ENCODE measurements at places on chromosomes 13 and 19.
A peak's percentile ranks its signal among the peaks of the same experiment; 100 is the strongest.

- no peak for DNase-seq
These were observed 3.0 kb upstream of the NCCRP1 start for GRCh38 chr19:39193803-39194202.

- DNase-seq, result no peak
These were observed 51.1 kb downstream of the GGACT start for GRCh38 chr13:100537486-100537885.

GRCh38 chr13:113952983-113953520 is 20.8 kb downstream of the C13orf46 start:
- DNase-seq, result no peak

DNA sequence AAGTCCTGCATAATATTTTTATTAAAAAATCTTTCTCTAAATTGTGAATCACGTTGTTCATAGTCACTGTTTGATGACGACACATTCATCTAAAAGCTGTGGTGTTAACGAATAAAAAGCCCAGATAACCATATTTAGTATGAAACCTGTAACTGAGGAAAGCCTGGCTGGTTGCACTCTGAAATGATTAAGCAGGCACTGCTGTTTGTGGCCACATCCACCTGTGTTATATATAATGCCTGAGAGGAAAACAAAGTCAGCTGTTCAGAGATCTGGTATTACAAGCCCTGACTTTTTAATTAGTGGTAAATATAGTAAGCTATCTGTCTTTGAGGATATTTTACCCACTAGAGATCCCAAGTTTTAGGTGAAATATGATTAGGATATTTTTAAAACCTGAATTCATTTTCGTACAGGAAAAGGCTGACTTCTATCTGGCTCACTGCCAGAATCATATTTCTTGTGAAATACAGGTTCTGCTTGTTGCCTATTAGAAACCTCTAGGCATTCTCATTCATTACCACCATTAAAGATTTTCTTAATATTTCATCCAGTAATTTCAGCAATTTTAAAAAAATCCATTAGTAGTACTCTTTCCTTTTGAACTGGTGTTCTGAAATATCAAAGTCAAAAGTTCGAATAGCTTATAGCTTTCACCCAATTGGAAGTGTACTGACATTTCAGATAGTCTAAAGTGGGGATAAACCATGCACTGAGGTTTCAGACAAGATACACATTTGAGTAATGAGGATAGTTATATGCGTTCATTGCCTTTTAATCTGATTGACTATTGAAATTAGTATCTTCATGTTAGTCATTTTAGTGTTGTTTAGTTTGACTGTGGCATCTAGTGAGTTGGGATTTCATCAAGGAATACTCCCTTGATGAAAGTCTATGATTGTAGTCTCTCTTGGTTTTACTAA is 79.7 kb downstream of the LMO7 start:
- no peak for DNase-seq

DNA sequence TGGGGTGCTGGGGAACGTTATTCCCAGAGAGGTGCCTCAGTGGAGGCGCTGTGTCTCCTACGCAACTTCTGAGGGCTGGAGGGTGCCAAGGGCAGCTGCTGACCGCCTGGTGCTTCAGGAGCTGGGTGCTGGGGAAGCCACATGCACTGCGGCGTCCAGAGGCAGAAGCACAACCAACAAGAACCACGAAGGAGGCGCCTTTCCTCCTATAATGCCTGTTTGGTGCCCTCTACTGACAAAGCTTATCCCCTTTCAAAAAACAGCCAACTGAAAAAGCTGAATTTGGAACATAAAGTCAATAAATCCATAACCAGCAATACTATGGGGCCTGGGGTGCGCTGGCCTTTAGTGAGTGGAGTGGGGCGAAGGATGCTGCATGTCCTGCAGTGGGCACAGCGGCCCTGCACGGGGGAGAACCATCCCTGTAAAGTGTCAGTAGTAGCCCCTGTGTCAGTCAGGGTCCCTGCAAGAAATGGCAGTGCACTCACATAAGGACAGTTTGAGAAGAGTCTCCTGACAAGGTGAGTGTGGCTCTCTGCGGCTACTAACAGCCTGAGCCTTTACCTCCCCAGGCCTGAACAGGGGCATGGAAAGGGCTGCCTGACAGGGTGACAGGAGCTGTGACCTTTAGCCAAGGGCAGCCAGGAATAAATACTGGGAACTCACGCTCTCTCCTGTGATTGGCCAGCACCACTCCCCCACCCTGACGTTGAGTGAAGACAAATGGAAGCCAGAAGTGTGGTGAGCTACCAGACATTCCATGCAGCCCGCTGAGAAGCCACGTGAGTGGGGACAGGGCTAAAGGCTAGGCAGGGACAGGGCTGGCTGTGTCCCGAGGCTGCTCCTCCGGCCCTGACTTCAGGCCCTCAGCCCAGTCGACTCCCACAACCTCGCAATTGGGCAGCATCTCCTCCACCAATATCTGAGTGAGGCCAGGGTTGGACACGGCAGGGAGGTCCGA is 4.5 kb upstream of the B3GNT8 start:
- peak; percentile 39 for DNase-seq

GRCh38 chr19:46616631-46617322 is 8.1 kb downstream of the PTGIR start:
- no peak for DNase-seq

- DNase-seq, result no peak
These were observed 17.9 kb upstream of the EPHX3 start for GRCh38 chr19:15249972-15250639.

- no peak for DNase-seq
These were observed 3.3 kb downstream of the ALOX5AP start for GRCh38 chr13:30738526-30739236.

DNA sequence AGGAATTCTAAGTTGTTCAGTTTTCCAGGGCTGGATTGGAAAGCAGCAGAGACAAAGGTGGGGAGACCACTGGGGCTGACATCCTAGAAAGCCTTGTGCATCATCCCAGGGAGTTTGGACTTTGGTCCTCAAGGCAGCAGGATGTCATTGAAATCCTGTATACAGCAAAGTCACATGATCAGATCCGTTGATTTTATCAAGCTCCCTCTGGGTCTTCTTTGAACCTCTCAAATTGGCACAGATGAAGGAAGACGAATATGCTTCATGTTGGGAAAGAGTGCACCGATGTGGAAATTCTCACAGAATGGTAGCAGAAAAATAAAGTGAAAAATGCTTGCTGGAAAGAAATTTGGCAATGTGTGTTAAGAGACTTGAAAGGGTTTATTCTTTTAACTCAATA is 149.8 kb upstream of the TMTC4 start:
- DNase-seq, result no peak

DNA sequence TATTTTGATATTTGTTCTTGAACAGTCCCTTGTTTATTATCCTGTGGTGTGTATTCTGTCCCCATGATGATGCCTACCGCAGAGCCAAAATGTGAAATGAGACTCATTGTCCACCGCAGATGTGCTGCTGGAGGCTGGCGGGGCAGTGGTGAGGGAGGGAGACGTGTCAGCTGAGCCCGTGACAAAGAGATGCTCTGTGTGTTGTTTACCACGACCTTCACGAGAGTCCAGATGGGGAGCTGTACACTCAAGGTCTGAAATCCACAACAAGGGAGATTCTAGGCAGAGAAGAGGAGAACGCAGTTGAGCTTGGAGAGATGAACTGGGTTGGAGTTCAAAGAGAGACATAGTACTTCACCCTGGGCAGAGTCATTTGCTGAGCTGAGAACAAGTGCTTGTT is 20.8 kb upstream of the AMER2 start:
- DNase-seq, result no peak

DNA sequence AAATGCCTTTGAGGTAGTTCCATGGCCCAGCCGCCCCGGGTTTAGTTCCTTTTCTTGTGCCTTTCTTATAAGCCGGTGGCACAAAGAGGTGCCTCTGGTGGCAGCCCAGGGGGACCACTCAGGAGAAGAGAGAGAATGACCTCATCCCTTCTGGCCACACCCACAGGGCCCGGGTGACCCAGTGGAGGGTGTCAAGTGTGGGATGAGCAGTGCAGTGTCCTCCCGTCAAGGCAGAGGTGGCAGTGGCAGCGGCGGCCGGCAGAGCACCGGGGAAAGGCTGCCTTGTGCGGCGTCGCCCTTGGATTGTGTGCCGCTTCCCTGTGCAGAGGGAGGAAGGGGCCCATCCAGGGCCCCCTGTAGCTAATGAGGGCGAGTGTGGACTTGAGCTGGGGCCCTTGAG is 47.9 kb downstream of the KDM4B start:
- no peak for DNase-seq

DNA sequence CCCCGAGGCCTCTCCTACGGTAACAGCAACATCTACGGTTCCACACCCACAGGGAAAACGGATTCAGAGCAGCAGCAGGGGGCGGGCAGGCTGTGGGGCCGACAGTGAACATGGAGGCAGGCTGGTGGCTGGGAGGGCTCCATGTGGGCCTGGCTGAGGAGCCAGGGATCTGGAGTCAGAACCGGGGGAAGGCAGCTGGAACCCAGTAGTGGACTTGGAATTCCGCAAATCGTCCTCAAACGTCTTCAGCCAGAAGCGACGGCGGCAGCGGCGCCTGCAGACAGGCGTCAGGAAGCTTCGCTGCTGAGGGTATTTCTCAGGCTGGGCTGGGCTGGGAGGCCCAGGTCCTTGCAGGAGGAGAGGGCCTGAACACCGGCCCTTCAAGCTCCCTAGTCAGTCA is 1.8 kb downstream of the TMEM86B start:
- no peak for DNase-seq

DNA sequence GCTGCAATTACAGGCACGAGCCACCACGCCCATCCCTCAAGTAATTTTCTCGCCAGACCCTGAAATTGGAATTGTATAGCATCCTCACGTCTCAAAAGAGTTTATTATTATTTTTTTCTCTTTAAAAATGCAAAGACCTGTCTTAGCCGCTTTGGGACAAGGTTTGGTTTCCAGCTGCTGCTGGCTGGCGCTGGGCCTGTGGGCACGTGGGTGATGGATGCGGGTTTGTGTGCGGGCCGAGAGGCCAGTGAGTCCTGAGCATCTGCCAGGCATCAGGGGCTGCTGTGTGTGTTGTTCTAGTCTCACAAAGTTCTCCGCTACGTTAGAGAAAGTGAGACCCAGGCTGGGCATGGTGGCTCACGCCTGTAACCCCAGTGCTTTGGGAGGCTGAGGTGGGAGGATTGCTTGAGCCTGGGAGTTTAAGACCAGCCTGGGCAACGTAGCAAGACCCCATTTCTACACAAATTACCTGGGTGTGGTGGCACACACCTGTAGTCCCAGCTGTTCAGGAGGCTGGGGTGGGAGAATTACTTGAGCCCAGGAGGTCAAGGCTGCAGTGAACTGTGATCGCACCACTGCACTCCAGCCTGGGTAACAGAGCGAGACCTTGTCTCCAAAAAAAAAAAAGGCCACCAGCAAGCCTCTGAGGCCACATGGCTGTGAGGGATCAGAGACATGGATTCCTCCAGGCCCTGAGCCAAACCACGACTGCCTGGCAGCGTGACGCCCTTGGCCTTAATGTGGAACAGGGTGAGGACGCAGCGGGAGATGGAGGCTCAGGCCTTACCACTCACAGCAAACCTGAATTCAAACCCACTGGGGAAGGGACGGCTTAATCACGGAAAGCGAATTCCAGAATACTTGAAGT is 4.7 kb upstream of the TMPRSS9 start:
- DNase-seq, result no peak

DNA sequence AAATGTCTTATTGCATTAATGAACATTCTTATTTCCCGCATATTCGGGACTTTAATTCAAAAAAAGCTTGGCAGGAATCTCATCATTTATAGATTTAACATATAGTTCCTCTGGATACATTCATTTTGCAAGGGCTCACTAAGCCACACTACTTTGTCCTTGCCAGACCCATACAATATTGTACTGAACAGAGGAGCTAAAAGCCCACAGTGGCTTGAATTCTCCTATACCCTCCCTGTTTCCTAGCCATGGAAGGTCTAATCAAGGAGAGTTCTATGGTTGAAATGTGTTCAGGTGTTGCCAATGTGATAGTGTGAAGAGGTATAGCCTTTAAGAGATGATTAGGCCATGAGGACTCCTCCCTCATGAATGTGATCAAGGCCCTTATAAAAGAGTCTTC is 298.9 kb downstream of the ENOX1 start:
- DNase-seq, result no peak

DNA sequence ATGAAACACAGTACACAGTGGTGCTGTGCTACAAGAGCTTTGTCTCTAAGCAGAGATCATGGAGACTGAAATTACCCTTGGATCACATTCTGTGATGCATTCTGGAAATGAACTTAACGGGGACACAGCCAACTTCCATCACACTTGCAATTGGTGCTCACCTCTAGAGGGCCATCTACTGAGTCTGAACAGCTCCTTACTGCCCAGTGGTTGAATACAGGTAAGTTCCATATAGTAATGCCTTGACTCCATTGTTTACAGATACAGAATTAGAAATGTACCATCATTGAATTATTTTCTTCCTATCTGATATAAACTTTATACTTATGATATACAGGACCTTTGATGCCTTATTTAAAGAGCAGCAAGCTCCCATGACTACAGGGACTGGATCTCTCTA is 686.4 kb downstream of the PCDH9 start:
- DNase-seq, result no peak

DNA sequence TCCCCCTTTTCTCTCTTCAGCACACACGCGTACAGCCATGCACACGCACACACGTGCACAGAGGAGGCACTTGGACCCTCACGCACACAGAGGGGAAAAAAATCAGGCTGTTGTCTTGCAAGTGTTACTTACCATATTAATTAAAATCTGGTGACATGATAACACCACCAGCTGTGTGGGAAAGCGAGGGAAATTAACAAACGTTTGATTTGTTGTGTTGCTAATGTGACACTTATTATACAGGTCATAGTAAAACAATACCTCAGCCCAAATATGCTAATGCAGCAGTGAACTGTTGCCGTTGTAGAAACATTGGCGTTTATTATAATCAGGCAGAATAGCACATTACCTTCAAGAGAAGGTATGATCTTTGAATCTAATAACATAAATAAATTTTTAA is 211.7 kb downstream of the TEX29 start:
- DNase-seq, result no peak

GRCh38 chr19:21584537-21584936 is 79.1 kb downstream of the ZNF429 start:
- DNase-seq, result peak; percentile 28

DNA sequence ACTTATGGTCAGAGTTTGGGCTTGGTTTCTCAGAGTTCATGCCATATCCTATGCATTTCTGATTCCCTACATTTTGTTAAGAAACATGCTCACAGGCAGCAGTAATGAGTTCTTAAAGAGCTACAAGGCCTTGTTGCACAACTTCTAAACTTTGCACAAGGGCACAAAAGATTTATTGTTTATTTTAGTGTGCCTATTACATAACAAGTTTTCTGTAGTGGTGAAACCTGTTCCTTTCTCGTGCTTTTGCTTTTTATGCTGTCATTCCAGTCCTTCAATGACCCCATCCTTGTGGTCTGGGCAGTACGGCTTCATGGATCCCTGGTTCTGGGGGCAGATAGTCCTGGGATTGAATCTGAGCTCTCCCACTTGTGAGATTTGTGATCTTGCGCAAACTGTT is 17.8 kb downstream of the ZNF507 start:
- DNase-seq, result no peak

Data from CD4-positive, alpha-beta T cell treated with Interleukin-12 subunit alpha and Interleukin-12 subunit beta, for 1 hour (primary cell).